ENCODE measurements at places on chromosomes 1 and 21. TPM values are rescaled to one million over a fixed set of nuclear protein-coding genes. Genes with fewer than 3 reads are reported as not detected.

Gene MCOLN2
- total RNA-seq = 1.7 TPM

Gene OR2L2
- not detected for total RNA-seq

Gene LHX8
- total RNA-seq = 1.7 TPM

Gene UMODL1
- not detected for total RNA-seq

Gene RABGAP1L
- total RNA-seq = 6.0 TPM

Gene MCOLN3
- total RNA-seq = 4.2 TPM

Gene UBE2U
- not detected for total RNA-seq

Gene HES2
- total RNA-seq = 3.1 TPM

Gene HEATR1
- 34.7 TPM for total RNA-seq

Gene RPTN
- total RNA-seq = not detected

Gene LRRC8D
- 44.0 TPM for total RNA-seq

Gene ACBD3
- 31.4 TPM for total RNA-seq
